ENCODE measurements at places on chromosomes 16 and 17. TPM values are rescaled to one million over a fixed set of nuclear protein-coding genes. Genes with fewer than 3 reads are reported as not detected.

SLC46A1 gene
- total RNA-seq: 19.7 TPM

GPR179 gene
- total RNA-seq: 0.03 TPM

SULT1A2 gene
- not detected for total RNA-seq

CISD3 gene
- total RNA-seq: 90.7 TPM

TAOK1 gene
- 29.7 TPM for total RNA-seq

RAB26 gene
- 4.0 TPM for total RNA-seq

PPP1R27 gene
- total RNA-seq: 0.27 TPM
